ENCODE measurements at places on chromosomes 2 and 18.

DNA sequence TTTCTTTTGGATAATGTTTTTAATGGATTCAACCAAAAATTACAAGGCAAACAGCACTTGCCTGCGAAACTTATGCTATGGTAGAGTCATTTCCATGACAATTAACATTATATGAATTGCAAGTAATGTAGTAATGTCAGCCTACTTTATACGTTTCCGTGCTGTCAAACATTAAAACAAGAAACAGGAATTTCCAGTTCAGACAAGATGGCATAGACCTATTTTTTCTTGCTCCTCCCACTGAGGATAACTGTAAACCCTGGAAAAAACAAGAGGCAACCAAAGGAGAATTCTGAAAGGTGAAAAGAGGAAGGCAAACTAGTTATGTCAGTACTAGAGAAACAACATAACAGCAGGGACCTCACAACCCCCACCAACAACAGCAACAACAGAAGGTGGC, 170.7 kb downstream of the DIS3L2 start:
- no peak for DNase-seq

GRCh38 chr2:36406296-36406695, 50.7 kb downstream of the CRIM1 start:
- DNase-seq, result no peak

DNA sequence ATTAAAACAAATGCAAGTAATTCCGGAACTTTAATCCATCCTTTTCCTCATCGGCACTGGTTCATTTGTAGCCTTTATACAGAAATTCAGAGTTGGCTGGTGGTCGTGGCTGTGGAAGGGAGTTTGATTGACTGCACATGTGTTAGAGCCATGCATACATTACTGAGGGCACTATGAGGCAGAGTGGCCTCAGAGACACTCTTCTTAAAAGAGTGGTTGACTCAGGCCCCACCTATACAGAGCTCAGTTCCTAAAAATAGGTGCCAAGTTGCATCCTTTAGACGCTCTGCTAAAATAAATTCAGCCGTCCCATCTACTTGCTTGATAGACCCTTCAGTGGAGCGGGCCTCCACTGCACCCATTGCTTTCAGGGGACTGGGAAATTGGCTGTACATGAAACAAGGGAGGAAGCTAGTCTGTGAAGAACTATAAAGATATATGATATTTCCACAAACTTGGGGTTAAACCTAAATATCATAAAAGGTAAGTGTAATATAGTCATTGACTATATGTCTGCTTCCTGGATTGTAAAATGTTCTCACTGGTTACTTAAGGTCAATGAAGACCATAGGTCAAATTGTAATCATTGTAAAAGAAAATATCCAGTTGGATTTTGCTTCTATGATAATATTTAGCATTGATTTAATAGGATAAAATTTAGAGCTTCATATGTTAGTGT, 298.9 kb downstream of the XIRP2 start:
- DNase-seq, result no peak

GRCh38 chr2:3223080-3223923, 154.3 kb downstream of the EIPR1 start:
- no peak for DNase-seq

DNA sequence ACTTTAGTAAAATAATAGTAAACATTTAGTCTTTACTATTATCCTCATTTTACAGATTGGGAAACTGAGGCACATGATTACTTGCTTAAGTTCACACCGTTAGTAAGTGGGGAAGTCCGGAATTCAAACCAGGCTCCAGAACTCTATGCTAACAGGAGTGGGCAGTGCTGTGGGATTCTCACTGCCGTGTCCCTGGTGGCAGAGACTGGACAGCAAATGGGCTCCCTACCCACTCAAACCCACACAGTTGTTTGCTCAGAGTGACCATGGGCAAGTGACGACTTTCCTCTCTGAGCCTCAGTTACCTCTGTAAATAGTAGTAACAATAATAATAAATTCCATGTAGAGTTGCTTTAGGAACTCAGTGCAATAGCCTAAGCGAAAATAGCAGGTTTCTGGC, 24.0 kb downstream of the MAIP1 start:
- no peak for DNase-seq

- DNase-seq, result no peak
Measured at GRCh38 chr2:167965907-167966761, 281.3 kb downstream of the STK39 start.

GRCh38 chr18:35692866-35693265, 111.3 kb downstream of the GALNT1 start:
- DNase-seq, result no peak

- no peak for DNase-seq
Measured at GRCh38 chr18:76227759-76228158, 267.3 kb downstream of the ZNF516 start.

DNA sequence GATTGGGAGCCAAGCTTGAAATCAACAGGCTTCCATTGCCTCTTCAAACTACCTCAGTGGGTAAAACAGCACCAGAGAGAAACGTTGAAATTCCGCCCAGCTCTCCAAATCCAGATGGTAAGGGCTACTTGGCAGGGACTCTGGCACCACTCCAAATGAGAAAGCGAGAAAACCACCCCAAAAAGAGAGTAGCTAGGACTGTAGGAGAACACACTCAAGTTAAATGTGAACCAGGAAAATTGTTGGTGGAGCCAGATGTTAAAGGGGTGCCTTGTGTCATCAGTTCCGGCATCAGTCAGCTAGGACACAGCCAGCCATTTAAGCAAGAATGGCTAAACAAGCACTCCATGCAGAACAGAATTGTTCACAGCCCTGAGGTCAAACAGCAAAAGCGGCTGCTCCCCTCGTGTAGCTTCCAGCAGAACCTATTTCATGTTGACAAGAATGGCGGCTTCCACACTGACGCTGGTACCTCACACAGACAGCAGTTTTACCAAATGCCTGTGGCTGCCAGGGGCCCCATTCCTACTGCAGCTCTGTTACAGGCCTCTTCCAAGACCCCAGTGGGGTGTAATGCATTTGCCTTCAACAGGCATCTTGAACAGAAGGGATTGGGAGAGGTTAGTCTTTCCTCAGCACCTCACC, 167.3 kb downstream of the ASXL3 start:
- no peak for DNase-seq

DNA sequence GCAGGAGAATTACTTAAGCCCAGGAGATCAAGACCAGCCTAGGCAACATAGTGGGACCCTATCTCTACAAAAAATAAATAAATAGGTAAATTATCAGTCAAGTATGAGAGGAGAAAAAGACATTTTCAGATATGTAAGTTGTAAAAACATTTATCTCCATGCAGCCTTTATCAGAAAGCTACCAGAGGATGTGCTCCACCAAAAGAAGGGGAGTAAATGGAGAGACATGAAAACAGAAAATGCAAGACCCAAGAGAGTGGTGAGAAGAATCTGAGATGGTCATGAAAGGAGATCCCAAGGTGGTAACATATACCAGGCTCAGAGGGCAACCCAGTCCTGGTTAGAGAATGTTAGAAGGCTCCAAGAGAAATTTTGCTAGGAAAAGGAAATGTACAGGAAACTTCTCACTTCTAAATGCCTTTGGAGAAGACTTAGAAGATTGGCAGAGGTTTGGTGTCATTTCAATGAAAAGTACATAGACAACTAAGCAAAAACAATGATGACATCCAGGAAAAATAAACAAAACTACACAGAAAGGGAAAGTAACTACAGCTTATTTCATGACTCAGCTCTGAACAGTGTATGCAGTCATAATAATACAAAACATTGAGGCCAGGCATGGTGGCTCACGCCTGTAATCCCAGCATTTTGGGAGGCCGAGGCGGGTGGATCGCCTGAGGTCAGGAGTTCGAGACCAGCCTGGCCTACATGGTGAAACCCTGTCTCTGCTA, 19.5 kb downstream of the CIB4 start:
- no peak for DNase-seq

- DNase-seq, result peak; percentile 33
Measured at GRCh38 chr2:171402906-171403580, 30.7 kb downstream of the METTL8 start.

- no peak for DNase-seq
Measured at GRCh38 chr2:102442967-102443828, 20.2 kb downstream of the IL18RAP start.

DNA sequence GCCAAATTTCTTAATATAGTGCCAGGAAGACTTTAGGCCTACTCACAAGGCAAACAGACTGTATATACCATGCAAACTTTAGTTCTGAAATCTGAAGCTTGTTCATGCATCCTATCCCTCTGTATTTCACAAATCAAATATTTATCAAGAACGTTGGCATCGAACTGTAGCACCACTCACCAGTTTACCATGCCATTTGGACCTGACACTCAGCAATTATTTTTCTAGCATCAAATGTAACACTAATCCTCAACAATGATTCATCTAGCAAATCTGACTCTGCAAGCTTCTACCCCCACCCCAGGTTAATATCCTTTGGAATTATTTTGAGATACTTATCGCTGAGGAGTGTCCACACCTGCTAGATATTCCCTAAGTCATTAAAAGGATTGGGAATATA, 1506.6 kb downstream of the LRP1B start:
- no peak for DNase-seq

GRCh38 chr18:32422201-32422600, 48.5 kb downstream of the GAREM1 start:
- DNase-seq, result no peak

- DNase-seq, result peak; percentile 74
Measured at GRCh38 chr2:144553379-144553778, 33.5 kb upstream of the ZEB2 start.

DNA sequence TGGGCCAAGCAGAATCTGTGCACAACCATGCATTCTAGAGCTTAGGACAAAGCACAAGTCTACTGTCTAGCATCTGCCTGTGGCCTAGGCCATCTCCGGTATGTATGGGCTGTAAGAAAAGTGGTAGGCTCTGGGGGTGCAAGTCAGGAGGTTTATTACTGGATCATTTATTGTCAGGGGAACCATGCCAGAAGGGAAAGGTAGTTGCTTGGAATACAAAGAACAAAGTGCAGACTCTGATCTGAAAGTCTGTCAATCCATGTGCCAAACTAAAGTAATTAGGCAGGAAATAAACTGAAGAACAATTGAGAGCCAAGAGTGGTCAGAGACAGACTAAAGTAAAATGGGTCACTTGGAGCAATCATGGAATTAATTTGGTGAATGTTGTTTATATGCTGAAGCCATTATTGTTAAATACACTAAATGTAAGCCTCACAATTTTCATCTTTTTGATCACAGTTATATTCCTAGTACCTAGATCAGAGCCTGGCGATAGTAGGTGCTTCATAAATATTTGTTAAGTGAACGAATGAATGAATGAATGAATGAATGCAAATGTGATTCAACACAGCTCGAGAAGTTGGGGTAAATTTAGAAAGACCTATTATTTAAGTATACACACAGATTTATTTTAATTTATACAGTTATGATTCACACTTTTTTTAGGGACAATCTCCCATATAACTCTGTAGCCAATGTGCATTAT, 260.7 kb upstream of the STON1 start:
- DNase-seq, result no peak

- DNase-seq, result no peak
Measured at GRCh38 chr2:27241761-27242613, 20.9 kb downstream of the SLC30A3 start.

DNA sequence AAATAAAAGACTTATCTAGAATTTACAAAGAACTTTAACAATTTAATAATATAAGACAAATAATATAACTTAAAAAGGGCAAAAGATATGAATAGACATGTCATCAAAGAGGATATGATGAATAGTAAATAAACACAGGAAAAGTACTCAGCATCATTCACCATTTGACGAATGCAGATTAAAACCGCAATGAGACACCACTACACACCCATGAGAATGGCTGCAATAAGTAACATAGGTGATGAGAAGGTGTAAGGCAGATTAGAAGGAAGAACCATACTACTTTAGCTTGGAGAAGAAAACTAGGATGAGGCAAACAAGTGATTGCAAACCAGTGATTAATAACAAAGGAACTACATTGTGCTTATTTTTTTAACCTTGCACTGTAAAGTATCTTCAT, 152.0 kb downstream of the CYRIA start:
- no peak for DNase-seq

DNA sequence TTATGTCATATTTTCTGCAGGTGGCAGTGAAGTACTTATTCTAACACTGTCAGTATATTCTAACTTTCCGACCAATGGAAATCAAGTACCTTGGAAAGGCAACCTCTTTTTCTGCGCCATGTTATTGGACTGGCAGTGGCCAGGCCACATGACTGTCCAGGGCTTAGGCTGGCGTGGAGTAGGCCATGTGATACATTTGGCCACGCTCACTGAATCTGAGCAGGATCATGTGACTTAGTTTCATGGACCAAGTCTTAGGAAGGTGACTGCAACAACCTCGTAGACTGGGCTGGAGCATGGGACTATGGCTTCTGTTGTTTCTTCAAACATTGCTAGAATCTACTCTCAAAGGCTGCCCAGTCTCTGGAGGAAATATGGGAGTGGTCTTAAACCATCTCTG, 60.4 kb upstream of the HAAO start:
- no peak for DNase-seq

GRCh38 chr2:237603718-237604362, 13.3 kb upstream of the RAB17 start:
- no peak for DNase-seq

- no peak for DNase-seq
Measured at GRCh38 chr2:183269956-183270355, 145.7 kb downstream of the NUP35 start.

DNA sequence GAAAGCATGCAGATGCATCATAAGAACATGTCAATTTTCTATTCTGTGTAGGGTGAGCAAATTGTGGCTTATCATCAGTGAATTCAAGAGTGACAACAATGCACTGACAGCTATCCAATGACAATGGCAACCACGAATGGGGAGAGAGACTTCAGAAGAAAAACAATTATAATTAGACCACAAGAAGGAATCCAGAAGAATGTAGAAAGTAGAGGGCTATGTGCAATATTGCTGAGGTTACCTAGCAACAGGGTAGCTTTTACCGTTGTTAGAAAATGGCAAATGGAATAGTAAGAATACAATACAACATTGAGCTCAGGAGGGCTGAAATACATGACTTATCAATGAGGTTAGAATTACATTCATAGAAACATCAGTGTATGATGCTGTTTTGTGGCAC, 71.1 kb upstream of the SESTD1 start:
- DNase-seq, result no peak

DNA sequence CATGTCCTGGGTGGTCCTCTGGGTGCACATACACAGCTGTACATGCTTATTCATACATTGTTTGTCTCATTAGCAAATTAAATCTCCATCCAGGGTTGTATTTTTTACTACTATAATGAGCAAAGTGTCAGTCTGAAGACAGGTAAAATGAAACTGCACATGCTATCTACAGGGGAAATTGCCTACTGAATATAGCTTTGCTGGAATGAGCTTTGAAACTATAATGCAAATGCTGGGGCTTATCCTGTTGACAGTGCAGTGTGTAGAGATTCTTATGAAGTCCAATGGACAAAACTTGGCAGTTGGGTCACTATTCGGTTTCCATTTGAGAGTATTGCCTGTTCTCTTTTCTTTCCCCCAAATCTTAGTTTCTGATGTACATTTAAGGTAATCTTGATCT, 292.8 kb upstream of the LRP1B start:
- no peak for DNase-seq

DNA sequence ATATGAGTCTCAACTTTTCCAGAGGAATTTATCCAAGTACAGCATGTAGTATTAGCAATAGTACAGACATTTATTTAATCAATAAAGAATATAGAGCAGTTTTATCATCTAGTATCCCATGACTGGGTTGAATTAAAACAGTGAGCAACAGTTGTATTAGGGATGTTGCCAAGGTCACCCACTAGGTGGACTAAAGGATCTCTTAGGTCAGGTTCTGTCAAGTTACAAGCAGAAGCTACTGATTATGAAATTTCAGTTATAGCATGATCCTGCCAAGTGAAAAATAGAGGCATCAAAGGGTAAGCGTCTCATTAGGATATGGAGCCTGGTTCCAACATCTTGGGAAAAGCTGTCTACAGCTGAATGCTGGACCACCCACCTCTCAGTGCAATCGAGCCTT, 52.1 kb upstream of the LAPTM4A start:
- DNase-seq, result no peak
